ENCODE measurements at places on chromosomes 1 and 21.

- no peak for DNase-seq
Observed at GRCh38 chr1:15201849-15202551, 45.0 kb upstream of the FHAD1 start.

- DNase-seq, result no peak
Observed at GRCh38 chr21:16194095-16194787, 464.5 kb downstream of the USP25 start.

GRCh38 chr1:119420638-119421037 lies 5.7 kb downstream of the HSD3B2 start:
- no peak for DNase-seq

DNA sequence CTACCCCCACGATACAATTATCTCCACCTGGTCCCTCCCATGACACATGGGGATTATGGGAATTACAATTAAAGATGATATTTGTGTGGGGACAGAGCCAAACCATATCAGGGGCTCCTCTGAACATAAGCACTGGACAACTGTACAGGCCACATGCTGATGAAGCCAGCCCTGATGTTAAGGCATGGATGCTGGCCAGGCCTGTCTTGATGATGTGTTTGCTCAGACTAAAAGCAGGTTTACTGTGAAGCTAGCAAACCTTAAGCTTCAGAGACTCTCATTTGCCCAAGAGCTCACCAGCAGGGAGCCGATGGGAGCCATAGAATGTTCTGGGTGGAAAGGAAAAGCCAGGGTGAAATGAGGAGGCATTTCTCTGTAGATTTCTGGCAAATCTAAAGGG lies 135.3 kb upstream of the KCNK1 start:
- DNase-seq, result no peak

GRCh38 chr1:150560576-150561253 lies 11.5 kb downstream of the ADAMTSL4 start:
- peak; percentile 93 for DNase-seq

- DNase-seq, result peak; percentile 19
Observed at GRCh38 chr1:95116580-95117206, 462 bp upstream of the TLCD4 start.

- no peak for DNase-seq
Observed at GRCh38 chr21:36038701-36039497, 21.4 kb downstream of the SETD4 start.

GRCh38 chr1:174643206-174643605 lies 195.4 kb downstream of the GPR52 start:
- no peak for DNase-seq

- no peak for DNase-seq
Observed at GRCh38 chr1:23019863-23020625, 776 bp downstream of the KDM1A start.

DNA sequence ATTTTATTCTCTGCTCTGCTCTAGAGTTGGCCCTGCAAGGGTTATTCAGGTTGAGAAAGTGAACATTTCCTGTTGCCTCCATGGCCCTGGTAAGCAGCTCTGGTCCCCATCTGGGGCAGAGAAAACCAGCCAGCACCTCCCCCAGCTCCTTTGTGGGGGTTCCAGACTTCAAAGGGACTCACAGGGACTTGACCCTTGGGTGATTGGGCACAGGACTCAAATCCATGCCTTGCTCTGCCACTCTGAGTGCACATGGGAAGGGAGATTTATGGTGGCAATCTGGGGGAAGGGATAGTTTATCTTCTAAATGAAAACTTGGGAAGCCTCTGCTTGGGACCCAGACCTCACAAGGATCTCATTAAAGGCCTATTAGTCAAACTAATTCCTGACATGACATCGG lies 212.8 kb downstream of the FOXD2 start:
- no peak for DNase-seq

GRCh38 chr21:42062236-42063022 lies 8.7 kb upstream of the UMODL1 start:
- no peak for DNase-seq

GRCh38 chr1:94653454-94653853 lies 111.9 kb upstream of the F3 start:
- no peak for DNase-seq

DNA sequence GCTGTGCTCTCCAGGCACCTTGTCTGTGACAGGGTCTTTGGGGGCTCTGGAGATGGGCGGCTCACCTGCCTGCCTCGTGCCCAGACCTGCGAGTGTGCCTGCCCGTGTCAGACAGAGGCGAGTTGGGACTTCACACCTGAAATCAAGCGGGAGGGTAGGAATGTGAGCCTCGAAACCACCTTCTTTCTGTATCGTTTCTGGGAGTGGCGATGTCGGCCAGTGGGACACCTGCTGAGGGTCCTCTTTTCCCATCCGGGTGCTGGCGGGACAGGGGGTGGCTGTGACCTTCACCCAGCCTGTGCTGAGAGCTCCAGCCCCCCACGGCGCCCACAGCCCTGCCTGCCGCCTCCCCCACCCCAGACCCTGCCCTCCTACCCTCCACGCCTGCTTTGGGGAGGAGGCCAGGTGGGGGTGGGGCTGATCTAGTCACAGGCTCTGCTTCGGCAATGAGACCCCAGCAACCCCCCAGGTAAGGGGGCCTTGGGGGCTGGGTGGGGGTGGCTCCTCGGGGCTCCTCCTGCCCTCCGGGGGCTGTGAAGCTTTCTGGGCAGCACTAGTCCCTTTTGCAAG lies 15.6 kb upstream of the FAAP20 start:
- no peak for DNase-seq

GRCh38 chr1:117032681-117033539 lies 27.2 kb upstream of the TTF2 start:
- no peak for DNase-seq

DNA sequence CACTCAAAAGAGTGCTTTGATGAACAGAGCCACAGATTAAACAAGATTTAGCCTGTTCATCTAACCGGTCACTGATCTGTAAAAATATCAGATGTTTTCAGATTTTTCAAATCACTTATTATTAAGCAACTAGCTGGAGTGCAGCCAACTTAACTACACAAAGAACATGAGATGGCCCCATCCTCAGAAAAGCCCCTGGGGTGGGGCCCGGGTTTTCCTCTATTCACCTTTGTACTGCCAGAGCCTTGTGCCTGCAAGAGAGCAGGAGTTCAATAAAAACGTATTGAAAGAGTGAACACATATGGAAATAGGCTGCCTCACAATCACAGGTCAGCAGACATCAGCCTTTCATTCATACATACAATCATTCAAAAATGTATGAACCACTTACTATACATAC lies 516.1 kb downstream of the OMA1 start:
- DNase-seq, result no peak

DNA sequence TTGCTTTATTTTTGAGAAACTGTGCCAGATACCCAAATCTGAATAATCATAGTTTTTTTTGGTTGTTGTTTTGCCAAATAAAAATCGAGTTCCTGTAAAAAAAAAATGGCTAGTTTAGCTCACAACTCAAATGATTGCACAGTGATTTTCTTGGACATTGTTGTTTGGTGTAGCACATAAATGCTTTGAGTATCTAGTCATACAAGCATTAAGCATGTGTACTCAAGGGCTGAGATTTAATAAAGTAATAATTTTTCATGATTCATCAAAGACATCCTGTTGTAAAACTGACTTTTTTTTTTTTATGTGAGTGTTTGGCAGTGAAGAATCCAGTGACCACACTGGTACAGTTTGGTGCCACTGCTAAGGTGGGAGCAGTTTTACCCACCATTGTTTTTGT lies 18.8 kb downstream of the ITSN1 start:
- no peak for DNase-seq

DNA sequence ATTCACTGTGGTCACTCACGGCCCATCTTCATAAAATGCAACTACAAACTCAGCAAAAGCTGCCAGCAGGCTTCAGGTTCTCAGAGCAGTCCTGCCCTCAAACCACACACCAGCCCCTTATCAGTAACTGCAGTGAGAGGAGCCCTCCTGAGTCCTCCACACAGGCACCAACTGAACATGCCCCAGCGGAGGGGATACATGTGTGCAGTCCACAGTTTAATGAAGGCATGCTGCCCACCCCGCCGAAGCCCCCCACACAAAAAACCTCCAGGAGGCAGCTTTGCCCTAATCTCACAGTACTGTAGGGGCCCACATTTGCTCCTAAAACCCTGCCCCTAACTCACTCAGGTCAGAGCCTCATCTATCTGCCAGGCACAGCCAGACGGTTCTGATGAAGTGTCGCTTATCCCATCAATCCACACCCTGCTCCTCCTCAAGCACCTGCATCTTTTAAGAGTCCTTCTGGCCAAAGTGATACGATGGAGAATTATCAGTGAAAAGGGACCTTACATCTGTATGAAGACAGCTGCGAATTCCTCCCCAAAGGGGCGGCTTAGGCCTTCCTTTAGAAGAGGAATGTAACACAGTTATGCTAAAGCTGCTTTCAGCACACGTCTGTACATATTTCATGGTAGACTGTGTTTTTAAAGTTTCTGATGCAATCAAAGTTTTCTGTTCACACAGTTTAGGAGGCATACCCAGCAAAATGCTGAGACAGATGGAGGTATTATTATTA lies 3.5 kb downstream of the ABCB10 start:
- no peak for DNase-seq

DNA sequence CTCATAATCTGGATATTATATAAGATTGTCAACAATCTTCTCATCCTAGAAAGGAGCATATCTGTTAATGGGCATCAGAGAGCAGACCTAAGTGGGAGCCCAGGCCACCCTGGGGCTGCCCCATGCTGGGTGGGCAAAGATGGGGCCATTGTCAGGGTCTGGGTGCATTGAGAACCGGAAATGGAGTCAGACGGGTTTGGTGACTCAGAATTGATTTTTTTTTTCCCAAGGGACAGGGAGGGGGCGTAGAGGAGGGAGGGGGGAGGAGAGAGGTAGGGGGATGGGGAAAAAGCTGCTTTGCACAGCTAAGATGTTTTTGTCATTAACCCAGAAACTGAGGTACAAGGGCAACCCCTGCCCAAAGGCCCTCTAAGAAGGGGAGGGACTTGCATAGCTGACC lies 1.3 kb downstream of the ATXN7L2 start:
- DNase-seq, result no peak

DNA sequence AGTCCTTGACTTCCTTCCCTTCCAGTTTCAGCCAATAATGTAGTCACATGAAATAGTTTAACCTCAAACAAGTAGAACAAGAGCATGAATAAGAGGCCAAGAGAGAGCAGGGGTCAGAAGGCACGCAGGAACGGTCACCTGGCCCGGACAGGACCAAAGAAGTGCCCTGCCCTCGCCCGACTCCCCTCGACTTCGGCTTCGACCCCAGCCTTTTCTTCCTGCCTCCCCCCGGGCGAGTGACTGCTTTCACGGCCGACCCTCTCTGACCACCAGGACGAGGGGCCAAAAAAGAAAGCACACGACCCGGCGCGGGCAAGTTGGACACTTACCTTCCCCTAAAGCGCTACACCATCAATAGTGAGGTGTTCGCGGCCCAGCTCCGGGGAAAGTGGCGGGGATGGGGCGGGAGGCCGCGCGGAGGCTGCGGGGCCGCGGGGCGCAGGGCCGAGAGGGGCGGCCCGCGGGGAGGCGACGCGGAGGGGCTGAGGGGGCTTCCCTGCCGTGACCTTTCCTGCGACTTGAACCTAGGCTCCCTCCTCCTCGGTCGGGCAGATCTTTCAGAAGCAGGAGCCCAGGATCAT lies 519 bp downstream of the RERE start:
- DNase-seq, result no peak

- no peak for DNase-seq
Observed at GRCh38 chr1:111793923-111794322, 38.2 kb downstream of the DDX20 start.

DNA sequence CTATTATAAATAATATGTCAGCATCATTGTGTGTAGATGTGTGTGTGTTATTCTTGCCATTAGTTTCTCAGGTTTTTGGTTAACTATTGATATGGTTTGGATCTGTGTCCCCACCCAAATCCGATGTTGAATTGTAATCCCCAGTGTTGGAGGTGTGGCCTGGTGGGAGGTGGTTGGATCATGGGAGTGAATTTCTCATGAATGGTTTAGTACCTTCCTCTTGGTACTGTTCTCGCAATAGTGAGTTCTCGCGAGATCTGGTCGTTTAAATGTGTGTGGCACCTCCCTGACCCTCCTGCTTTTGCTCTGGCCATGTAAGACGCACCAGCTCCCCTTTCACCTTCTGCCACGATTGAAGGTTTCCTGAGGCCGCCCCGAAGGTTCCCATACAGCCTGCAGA lies 9.6 kb upstream of the POFUT2 start:
- DNase-seq, result no peak

DNA sequence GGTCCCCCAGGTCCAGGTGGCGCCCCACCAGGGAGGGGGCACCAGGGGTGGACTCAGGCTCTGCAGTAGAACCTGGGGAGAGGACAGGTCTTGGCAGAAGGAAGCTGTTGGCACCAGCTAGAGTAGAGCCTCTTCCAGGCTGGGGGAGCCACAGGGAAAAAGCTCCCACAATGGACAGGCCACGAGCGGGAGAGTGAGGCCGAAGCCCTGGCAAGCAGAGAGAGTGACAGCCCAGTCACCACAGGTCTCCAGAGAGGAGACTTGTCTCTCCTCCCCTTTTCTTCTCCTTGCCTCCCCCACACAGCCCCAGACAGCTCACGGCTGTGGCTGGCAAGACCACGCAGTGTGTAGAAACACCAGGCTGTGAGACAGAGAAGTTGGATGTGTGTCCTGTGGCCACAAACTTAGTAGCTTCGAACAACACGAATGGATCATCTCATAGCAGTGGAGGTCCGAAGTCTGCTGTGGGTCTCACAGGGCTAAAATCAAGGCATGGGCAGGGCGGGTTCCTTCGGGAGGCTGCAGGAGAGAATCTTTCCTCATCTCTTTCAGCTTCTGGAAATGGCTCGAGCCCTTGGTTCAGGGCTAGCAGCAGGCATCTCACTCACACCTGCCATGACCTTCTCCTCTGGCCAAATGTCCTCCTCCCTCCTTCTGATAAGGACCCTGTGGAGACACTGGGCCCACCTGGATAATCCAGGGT lies 3.3 kb downstream of the KRTAP12-4 start:
- no peak for DNase-seq

GRCh38 chr1:87329051-87329525 lies 408 bp downstream of the LMO4 start:
- peak; percentile 57 for DNase-seq

GRCh38 chr1:234887016-234887900 lies 241.4 kb downstream of the TOMM20 start:
- no peak for DNase-seq

DNA sequence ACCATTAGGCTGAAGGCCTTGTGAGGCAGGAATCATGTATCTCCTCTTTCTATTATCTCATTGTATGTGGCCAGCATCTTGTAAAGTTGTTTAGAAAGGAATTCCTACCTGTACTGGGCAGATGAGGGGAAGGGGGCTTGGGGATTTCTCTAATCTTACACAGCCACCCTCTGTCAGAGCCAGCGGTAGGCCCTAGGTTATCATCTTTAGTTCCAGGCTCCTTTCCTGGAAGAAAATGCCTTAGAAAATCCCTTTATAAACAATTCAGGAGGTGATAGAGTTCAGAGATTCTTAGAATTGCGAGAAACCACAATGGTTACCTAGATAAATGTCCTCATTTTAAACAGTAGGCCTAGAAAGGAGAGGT lies 35.2 kb downstream of the DPT start:
- DNase-seq, result no peak

- no peak for DNase-seq
Observed at GRCh38 chr1:246261639-246262038, 245.4 kb downstream of the SMYD3 start.
